CD4-positive, alpha-beta T cell (primary cell): ENCODE measurements at places on chromosomes 16 and 17. TPM values are rescaled to one million over a fixed set of nuclear protein-coding genes. Genes with fewer than 3 reads are reported as not detected.

DNA sequence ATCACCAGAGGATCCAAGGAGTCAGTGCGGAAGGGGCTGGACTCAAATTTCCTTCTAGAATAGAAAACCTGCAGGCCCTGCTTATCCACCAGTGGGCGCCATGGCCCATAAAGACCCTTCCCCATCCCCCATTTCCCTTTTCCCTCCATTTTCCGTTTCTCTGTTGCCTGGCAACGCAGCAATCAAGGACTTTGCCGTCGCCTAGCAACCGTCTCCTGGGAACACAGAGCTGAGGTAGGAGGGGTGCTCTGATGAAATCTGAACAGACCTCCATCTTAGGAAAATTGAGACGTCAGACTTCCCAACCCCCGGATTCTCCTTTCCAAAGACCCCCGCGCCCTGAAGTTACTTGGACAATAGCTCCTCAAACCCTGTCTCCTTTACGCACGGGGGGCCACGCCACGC, 5.7 kb downstream of the DLG4 start:
- peak overlapping the region; percentile 99 for H3K27ac ChIP-seq
- no peaks in the 10 kb centered on the region for H3K27me3 ChIP-seq
- no peaks in the 10 kb centered on the region for H3K36me3 ChIP-seq
- H3K4me3 ChIP-seq: peak overlapping the region; percentile 64

GRCh38 chr16:1963806-1964505, 670 bp downstream of the RPS2 start:
- H3K4me3 ChIP-seq: peak overlapping the region; percentile 91
- peaks cover 65% of the 10 kb centered on the region for H3K4me1 ChIP-seq
- DNase-seq: no peak
- peak overlapping the region; percentile 99 for H3K27ac ChIP-seq

- DNase-seq: no peak
- no peaks in the 10 kb centered on the region for H3K27me3 ChIP-seq
- no peak overlapping the region for H3K27ac ChIP-seq
Measured at GRCh38 chr17:61361084-61361483, 38.6 kb upstream of the TBX2 start.

GRCh38 chr16:77299395-77299794, 100.2 kb downstream of the SYCE1L start:
- H3K4me3 ChIP-seq: no peak overlapping the region
- no peak for DNase-seq
- H3K27me3 ChIP-seq: no peaks in the 10 kb centered on the region
- H3K27ac ChIP-seq: no peak overlapping the region
- H3K4me1 ChIP-seq: no peaks in the 10 kb centered on the region
- no peaks in the 10 kb centered on the region for H3K36me3 ChIP-seq

DNA sequence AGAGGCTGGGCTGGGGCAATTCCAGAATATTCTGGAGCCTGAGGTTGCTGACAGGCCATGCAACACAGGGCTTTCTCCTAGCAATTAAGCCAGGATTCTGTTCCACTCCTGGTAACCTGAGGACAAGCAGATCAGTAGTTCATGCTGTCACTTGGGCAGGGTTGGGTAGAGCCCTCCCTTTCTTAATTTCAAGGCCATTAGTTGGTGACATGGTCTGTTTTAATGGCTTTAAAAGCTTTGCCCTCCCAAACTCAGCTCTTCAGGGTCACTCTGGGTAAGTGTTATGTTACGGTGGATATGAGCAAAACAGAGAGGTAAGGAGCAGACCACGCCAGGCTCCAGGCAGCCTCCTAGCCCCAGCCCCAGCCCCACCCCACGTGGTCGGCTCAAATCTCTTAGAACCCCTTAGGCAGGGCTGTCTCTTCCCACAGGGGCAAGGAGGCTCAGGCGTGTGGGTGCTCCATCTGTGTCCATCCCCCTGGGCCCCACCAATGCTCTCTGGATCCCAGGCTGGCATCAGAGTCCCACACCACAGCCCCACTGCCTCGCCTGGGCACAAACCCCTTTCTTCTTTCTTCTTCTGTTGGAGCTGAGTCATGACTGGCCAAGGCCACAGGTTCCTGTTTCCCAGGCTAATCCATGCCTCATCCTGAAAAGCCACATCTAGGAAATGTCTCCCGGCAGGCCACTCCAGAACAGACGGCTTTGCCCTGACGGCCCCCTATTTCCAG, 27.5 kb downstream of the CEP295NL start:
- no peak overlapping the region for H3K4me3 ChIP-seq
- H3K36me3 ChIP-seq: no peaks in the 10 kb centered on the region
- H3K27ac ChIP-seq: no peak overlapping the region
- H3K27me3 ChIP-seq: no peaks in the 10 kb centered on the region
- no peak for DNase-seq

- H3K27ac ChIP-seq: no peak within 1 kb of the TSS
- H3K4me3 ChIP-seq: no peak within 1 kb of the TSS
- no peaks in the 10 kb centered on the region for H3K27me3 ChIP-seq
Measured at GRCh38 chr17:75632863-75633485, at the start of gene SMIM5. SMIM5 (plus strand) TSS chr17:75633434; CDS start chr17:75640202, 6,768 bp downstream.

DNA sequence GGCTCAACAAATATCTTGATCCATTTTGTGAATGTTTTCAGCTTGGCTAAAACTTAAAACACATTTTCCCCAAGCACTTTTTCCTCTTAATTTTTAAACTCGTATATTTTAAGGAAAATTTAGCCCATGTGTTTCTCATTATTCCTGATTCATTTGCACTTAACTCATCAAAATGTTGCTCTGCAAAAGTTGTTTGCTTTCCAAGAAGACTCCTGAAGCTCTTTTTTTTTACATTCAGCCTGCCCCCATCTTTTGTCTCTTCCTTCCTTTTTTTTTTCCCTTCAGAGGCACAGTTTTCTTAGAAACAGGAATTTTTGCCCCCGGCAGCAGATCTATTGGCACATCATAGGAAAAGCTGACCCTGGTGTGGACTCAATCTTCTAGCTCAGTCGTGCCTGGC, 155.0 kb upstream of the SALL1 start:
- no peaks in the 10 kb centered on the region for H3K4me1 ChIP-seq
- H3K27ac ChIP-seq: no peak overlapping the region
- no peak for DNase-seq
- no peak overlapping the region for H3K4me3 ChIP-seq

DNA sequence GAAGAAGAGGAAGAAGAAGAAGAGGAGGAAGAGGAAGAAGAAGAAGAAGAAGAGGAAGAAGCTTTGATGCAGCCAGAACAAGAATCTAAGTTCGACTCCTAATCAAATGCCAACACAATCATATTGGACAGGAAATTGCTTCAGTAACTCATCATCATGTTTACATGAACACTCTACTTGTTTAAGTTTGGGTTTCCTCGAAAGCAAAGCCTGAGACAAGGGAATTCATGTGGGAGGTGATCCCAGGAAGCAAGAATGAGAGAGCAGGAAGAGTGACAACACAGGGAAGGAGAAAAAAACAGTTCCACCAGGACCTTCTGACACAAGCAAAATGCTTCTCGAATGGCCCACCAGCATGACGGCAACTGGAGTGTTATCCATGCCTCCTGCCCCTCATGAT, 279.0 kb downstream of the PMP22 start:
- no peak overlapping the region for H3K27ac ChIP-seq
- H3K4me3 ChIP-seq: no peak overlapping the region
- H3K4me1 ChIP-seq: no peaks in the 10 kb centered on the region
- no peaks in the 10 kb centered on the region for H3K27me3 ChIP-seq
- no peak for DNase-seq

The IGF2BP1 gene
- not detected for total RNA-seq

The SDR42E2 gene
- total RNA-seq: 1.0 TPM

The PKMYT1 gene
- 0.47 TPM for total RNA-seq

The CX3CL1 gene
- total RNA-seq: not detected

The PRR15L gene
- total RNA-seq: not detected
